Calu3 (cell line): ENCODE measurements at places on chromosomes 2 and 18. TPM values are rescaled to one million over a fixed set of nuclear protein-coding genes. Genes with fewer than 3 reads are reported as not detected.

DNA sequence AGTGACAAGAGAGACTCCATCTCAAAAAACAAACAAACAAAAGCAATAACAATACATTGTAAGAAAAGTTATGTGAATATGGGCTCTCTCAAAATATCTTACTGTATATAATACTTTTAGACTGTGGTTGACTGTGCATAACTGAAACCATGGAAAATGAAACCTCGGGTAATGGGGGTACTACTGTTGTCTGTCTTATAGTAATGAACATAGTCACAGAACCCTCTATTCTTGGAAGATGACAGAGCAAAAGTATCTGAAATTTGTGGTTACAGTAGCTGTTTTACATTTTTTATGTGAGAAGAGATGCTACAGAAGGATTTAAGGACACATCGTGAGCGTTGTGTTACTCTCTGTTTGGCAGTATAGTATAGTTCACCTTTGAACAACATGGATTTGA, 60.5 kb downstream of the MAP4K4 start:
- no peak for DNase-seq

DNA sequence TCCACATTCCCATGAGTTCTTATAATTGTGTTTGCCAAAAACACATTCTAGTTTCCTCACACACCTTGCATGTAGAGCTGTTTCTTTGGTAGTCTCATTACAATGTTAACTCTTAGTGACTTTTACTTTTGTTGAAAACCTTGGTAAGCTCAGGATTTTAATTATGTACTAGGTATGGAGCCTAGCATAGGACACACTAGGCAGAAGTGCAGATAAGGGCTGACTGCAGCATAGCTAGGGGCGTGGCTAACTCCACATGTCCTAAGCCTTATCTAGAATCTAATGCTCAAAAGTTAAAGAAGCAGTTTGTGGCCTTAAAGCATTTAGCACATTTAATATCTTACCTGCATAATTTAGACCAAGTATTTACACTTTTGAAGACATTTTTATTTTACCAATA, 153.7 kb upstream of the FBXO11 start:
- DNase-seq = no peak

DHRS9 gene
- total RNA-seq = 16.6 and 46.8 TPM in 2 replicates

CACNB4 gene
- total RNA-seq = 0.33 and 0.51 TPM in 2 replicates

SLC8A1 gene
- 0.05 and 0.10 TPM in 2 replicates for total RNA-seq
